Prostate gland (tissue), 2 donors: ENCODE measurements at places on chromosomes 12 and 14. TPM values are rescaled to one million over a fixed set of nuclear protein-coding genes. Genes with fewer than 3 reads are reported as not detected.

DNA sequence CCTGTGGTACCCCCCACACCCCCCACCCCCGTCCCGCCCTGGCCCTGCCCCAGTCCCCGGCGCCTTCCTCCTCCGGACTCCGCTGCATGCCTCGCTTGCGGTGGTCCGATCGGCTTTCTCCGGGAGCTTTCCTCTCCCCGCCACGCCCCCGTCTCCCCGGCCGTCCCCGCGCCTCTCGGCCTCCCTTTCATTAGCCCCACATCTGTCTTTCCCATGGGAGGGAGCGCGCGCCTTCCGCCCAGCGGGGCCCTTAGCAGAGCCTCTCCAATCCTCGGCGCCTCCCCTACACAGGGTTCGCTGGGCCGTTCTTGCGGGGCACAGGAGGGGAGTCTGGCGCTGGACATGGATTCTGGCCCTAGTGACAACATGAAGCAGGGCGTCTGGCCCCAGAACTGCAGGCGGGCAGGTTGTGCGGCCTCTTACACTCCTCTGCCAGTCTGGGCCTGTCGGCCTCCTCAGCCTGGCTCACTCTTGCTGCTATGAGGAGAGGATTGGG lies 1.5 kb upstream of the EFS start:
- no peaks in the 10 kb centered on the region for H3K27me3 ChIP-seq
- peak; percentile 77 for DNase-seq
- H3K27ac ChIP-seq: peak overlapping the region; percentile 98
- H3K36me3 ChIP-seq: no peaks in the 10 kb centered on the region
- peaks cover 6% of the 10 kb centered on the region for H3K4me1 ChIP-seq

DNA sequence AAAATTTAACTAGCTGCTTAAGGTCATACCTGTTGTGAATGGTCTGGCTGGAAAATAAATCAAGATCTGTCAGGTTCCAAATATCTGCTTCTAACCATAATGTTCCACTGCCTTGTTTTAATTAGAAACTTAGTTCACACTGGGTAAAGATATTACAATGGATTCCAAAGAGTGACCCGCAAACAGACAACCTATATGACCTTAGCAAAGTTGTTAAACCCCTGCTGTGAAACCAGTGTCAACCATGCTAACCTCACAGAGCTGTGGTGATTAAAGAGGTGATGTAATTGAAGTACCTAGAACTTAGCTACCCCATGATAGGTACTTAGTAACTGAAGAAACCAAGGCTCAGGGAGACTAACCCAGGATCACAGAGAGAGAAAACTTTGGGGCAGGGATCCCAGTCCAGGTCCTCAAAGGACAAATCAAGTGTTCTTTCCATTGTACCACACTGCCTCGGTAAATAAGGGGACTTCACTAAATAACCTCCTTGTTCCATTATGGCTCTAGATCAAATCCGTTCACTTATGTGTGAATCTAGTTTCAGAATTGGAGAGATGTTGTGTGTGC lies 2.2 kb downstream of the GUCY2C start:
- DNase-seq: no peak
- H3K4me1 ChIP-seq: no peaks in the 10 kb centered on the region
- H3K4me3 ChIP-seq: no peak overlapping the region
- no peaks in the 10 kb centered on the region for H3K36me3 ChIP-seq

OR6C2 gene
- total RNA-seq: not detected

DNA sequence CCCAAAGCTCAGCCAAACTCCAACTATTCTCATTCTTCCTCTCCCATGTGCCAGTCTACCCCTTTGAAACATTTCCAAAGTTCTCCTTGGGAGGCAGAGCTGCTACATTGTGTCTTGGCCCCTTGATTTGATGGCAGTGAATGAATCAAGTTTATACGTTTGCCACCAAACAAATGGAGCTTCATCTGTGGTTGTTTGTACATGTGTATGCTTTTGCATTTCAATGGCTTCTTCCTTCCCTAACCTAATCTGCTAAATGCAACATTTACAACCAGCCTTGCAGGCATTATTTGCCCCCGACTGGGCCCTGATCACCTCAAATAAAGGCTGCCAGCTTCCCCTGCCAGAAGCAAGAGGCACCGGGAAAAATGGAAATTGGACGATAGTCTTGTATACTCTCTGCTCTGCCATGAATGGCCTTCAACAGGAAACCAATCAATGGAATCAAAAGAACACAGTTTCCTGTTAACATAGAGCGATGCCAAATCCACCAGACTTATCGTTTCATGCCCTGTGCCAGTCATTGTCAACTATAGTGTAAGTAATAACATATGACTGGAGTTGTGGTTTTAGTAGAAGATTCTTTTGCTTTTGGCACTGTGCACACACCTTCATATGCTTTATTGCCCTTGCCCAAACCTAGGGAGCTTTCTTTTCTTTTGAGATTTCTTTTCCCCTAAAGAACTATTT lies 97.8 kb downstream of the TMEM30B start:
- DNase-seq: no peak
- H3K36me3 ChIP-seq: no peaks in the 10 kb centered on the region
- H3K27ac ChIP-seq: no peak overlapping the region
- no peaks in the 10 kb centered on the region for H3K27me3 ChIP-seq

- H3K27me3 ChIP-seq: no peaks in the 10 kb centered on the region
- H3K27ac ChIP-seq: no peak overlapping the region
- peaks cover 3% of the 10 kb centered on the region for H3K36me3 ChIP-seq
- H3K4me3 ChIP-seq: no peak overlapping the region
Observed at GRCh38 chr12:2457933-2458414, 336.8 kb upstream of the FKBP4 start.

MDP1 gene
- total RNA-seq: 19.1 TPM

GRCh38 chr12:109600481-109600880 lies 26.9 kb downstream of the MVK start:
- H3K4me3 ChIP-seq: no peak overlapping the region
- DNase-seq: no peak
- H3K27ac ChIP-seq: no peak overlapping the region
- no peaks in the 10 kb centered on the region for H3K27me3 ChIP-seq

DNA sequence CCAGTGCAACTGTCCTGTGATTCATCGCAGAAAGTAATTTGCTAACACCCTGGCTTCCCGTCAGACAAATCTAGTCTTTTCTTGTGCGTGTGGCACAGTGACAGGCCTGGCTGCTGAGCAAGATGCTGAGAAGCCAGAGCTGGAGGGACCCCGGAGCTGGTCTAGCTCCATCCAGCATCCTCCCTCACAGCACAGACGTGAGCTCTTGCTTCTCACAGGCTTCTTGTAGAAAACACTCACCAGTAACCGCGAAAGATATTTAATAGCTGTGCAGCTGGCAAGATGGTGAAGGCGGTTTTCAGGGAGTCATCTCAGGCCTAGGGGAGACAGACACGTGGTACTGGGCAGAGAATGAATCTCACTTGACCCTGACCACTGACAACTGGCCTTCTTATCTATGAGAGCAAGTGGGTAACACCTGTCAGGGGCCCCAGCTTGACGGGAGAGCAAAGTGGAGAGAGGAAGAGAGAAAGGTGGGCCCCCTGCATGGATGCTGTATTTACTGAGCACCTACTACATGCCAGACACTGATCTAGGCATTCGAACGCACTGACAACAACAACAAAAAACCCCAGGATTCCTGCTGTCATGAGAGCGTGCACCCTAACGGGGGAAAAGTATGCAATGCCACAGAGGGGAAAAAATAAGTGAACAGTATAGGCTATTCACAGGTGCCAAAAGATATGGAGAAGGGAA lies 63.3 kb downstream of the CCDC88C start:
- H3K36me3 ChIP-seq: no peaks in the 10 kb centered on the region
- H3K27me3 ChIP-seq: no peaks in the 10 kb centered on the region
- H3K4me3 ChIP-seq: no peak overlapping the region
- no peak overlapping the region for H3K27ac ChIP-seq

DNA sequence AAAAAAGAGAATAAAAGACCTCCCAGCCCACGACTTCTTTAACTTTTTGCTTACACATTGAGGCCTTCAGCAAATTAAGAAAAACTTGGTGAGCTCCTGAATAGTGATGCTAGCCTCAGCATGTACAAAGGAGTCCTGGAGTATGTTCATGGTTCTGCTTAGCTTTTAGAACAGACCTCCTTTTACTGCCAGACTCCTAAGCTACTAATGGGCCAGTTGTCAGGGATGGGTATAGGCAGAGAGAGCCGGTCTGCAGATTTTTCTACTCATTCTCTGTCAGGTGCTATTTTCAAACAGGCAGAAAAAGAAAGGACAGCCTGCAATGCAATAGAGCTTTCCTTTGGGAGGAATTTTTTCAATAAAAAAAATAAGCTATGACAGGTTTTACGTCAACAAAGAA lies 81.9 kb upstream of the REP15 start:
- no peaks in the 10 kb centered on the region for H3K27me3 ChIP-seq
- no peak for DNase-seq
- H3K4me3 ChIP-seq: no peak overlapping the region
- no peaks in the 10 kb centered on the region for H3K4me1 ChIP-seq
- no peaks in the 10 kb centered on the region for H3K36me3 ChIP-seq

- no peak overlapping the region for H3K4me3 ChIP-seq
- no peak for DNase-seq
- no peaks in the 10 kb centered on the region for H3K36me3 ChIP-seq
- H3K27ac ChIP-seq: no peak overlapping the region
Observed at GRCh38 chr12:497501-498160, 37.9 kb downstream of the B4GALNT3 start.

- peak; percentile 38 for DNase-seq
- no peaks in the 10 kb centered on the region for H3K36me3 ChIP-seq
- H3K27me3 ChIP-seq: no peaks in the 10 kb centered on the region
- H3K27ac ChIP-seq: no peak overlapping the region
- H3K4me1 ChIP-seq: no peaks in the 10 kb centered on the region
Observed at GRCh38 chr14:94355191-94355794, 32.2 kb upstream of the SERPINA6 start.

- no peaks in the 10 kb centered on the region for H3K27me3 ChIP-seq
- DNase-seq: no peak
- H3K36me3 ChIP-seq: no peaks in the 10 kb centered on the region
- no peak overlapping the region for H3K27ac ChIP-seq
- H3K4me1 ChIP-seq: no peaks in the 10 kb centered on the region
- H3K4me3 ChIP-seq: no peak overlapping the region
Observed at GRCh38 chr12:7123806-7124522, 4.7 kb downstream of the RBP5 start.

PRKAB1 gene
- total RNA-seq: 36.7 TPM

- no peak for DNase-seq
- no peaks in the 10 kb centered on the region for H3K4me1 ChIP-seq
- no peaks in the 10 kb centered on the region for H3K36me3 ChIP-seq
- H3K27me3 ChIP-seq: no peaks in the 10 kb centered on the region
Observed at GRCh38 chr14:103763730-103764488, 48.3 kb downstream of the ZFYVE21 start.

BMP4 gene
- total RNA-seq: 11.2 TPM

- H3K27ac ChIP-seq: no peak overlapping the region
- DNase-seq: no peak
- no peaks in the 10 kb centered on the region for H3K36me3 ChIP-seq
- H3K4me1 ChIP-seq: no peaks in the 10 kb centered on the region
- H3K27me3 ChIP-seq: no peaks in the 10 kb centered on the region
Observed at GRCh38 chr12:39884616-39885125, 221.2 kb downstream of the SLC2A13 start.

NRIP2 gene
- 0.18 TPM for total RNA-seq

GRCh38 chr14:76775695-76776427 lies 14.6 kb downstream of the VASH1 start:
- no peaks in the 10 kb centered on the region for H3K36me3 ChIP-seq
- no peak overlapping the region for H3K27ac ChIP-seq
- H3K27me3 ChIP-seq: no peaks in the 10 kb centered on the region
- H3K4me3 ChIP-seq: no peak overlapping the region
- H3K4me1 ChIP-seq: no peaks in the 10 kb centered on the region

GRCh38 chr14:23605931-23606585 lies 27.5 kb upstream of the JPH4 start:
- no peaks in the 10 kb centered on the region for H3K36me3 ChIP-seq
- DNase-seq: no peak
- no peak overlapping the region for H3K27ac ChIP-seq
- no peaks in the 10 kb centered on the region for H3K27me3 ChIP-seq
- H3K4me3 ChIP-seq: no peak overlapping the region

DNA sequence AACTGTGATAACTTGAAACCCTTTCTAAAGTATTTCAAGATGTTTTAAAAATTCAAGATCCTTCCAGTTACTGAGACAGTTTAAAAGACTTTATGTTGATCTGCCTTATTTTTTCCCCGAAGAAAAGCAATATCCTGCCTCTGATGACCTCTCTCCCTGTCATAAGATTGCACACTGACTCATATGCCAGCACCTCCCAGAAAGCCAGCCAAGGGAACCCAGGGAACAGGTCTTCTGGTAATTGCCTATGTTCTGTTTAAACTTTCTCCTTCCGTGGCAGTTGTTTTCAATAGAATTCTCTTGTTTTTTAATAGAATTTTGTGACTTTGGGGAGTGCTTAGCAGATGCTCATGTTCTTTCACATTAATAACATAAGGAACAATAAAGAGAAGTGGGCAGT lies 300.2 kb upstream of the PRKD1 start:
- no peaks in the 10 kb centered on the region for H3K36me3 ChIP-seq
- no peak for DNase-seq
- H3K4me1 ChIP-seq: no peaks in the 10 kb centered on the region
- H3K27me3 ChIP-seq: no peaks in the 10 kb centered on the region
- no peak overlapping the region for H3K27ac ChIP-seq

HOXC4 gene
- 0.62 TPM for total RNA-seq

- H3K4me3 ChIP-seq: no peak overlapping the region
- H3K27me3 ChIP-seq: no peaks in the 10 kb centered on the region
- no peak for DNase-seq
- no peaks in the 10 kb centered on the region for H3K4me1 ChIP-seq
Observed at GRCh38 chr12:96064271-96064670, 28.9 kb upstream of the LTA4H start.

KRT73 gene
- not detected for total RNA-seq

SLCO1C1 gene
- not detected for total RNA-seq

- no peaks in the 10 kb centered on the region for H3K36me3 ChIP-seq
- no peak for DNase-seq
- H3K4me3 ChIP-seq: no peak overlapping the region
- no peaks in the 10 kb centered on the region for H3K4me1 ChIP-seq
Observed at GRCh38 chr12:11978726-11979384, 91.9 kb upstream of the BCL2L14 start.

PROX2 gene
- not detected for total RNA-seq

- H3K4me1 ChIP-seq: no peaks in the 10 kb centered on the region
- no peaks in the 10 kb centered on the region for H3K27me3 ChIP-seq
- no peak overlapping the region for H3K4me3 ChIP-seq
- H3K27ac ChIP-seq: no peak overlapping the region
Observed at GRCh38 chr12:119115296-119115905, 63.3 kb upstream of the HSPB8 start.
